GM20000 (cell line): ENCODE measurements at places on chromosomes 11 and 22.
A peak's percentile ranks its signal among the peaks of the same experiment; 100 is the strongest.

DNA sequence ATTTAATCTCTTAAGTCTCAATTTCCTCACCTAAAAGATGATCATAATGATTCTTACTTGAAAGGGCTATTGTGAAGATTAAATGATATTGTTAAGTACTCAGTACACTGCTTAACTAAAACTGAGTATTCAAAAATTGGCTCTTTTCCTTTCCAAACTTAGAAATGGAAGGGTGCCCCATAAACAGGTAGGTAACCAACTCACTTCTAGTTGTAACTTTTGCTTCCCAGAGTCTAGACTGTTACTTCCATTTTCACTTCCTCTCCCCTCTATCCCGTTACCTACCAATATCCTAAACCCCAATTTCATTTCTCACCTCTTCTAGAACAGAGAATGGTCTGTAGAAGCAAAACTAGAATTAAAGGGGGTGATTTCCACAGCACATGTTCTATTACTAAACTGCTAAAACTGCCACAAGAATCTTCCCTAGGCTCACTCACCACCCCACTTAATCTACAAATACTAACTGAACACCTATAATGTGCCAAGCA lies 50.0 kb downstream of the RRAS2 start:
- no peak for DNase-seq

- peak; percentile 36 for DNase-seq
Measured at GRCh38 chr11:58503361-58503856, 4.5 kb downstream of the OR5B21 start.

- no peak for DNase-seq
Measured at GRCh38 chr22:27686534-27686933, 115.0 kb downstream of the MN1 start.

DNA sequence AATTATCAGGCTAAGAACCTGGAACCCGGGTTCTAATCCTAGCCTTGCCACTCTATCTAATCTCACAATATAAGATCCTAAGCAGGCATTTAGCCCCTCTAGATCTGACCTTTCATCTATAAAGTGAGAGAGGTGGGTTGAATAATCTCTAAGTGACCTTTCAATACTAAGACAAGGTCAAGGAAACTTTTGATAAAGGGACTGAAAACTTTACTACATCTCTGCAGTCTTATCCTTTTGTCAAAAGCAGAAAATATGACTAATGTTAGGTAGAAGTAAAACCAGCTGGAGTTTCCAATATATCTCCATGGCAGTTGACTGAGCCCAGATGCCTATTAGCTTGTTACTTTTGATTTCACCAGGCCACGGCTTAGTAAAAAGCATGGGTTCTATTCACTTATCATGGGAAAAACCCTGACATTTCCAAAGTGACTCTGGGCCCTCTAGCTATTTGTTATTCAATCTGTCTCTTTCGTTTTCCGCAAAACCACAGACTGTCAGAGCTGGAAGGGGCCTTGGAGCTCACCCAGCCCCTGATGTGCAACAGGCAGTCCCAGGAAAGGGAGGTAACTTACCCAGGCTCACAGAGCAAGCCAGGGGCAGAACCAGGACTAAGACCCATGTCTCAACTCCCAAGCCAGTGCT lies 75.8 kb downstream of the RAB30 start:
- DNase-seq: peak; percentile 37

GRCh38 chr11:69173331-69173730 lies 17.6 kb downstream of the SMIM38 start:
- no peak for DNase-seq
